NCI-H1092 treated with DMSO at 0.1 percent for 48 hours (cell line): ENCODE measurements at places on chromosomes 5 and 9.
A peak's percentile ranks its signal among the peaks of the same experiment; 100 is the strongest.

DNA sequence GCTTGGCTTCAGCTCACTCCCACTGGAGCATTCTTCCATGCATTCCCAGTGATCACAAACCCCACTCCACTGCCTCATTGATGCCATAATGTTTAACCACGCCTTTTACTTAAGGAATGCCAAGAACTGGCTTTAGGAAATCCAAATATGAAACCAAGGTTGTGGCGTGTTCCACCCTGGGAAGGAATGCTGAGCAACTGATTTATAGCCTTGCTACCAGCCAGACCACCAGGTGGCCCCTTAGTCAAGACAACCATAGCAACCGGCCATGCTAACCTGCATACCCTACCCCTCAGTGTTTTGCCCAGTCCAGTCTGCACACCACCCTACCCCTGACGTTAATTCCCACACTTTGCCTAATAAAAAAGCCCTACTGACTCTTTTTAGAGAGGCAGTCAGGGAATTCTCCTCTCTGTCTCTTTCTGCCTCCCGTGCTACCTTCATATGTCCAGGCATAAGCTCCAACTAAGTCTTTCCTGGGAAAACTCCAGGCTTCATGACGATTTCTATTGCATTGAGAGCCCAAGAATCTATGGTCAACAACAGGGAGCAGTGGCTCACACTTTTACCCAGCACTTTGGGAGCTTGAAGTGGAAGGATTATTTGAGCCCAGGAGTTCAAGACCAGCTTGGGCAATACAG is 27.0 kb upstream of the PRRC2B start:
- DNase-seq = no peak

GRCh38 chr9:97397220-97397619 is 14.7 kb upstream of the TDRD7 start:
- no peak for DNase-seq

DNA sequence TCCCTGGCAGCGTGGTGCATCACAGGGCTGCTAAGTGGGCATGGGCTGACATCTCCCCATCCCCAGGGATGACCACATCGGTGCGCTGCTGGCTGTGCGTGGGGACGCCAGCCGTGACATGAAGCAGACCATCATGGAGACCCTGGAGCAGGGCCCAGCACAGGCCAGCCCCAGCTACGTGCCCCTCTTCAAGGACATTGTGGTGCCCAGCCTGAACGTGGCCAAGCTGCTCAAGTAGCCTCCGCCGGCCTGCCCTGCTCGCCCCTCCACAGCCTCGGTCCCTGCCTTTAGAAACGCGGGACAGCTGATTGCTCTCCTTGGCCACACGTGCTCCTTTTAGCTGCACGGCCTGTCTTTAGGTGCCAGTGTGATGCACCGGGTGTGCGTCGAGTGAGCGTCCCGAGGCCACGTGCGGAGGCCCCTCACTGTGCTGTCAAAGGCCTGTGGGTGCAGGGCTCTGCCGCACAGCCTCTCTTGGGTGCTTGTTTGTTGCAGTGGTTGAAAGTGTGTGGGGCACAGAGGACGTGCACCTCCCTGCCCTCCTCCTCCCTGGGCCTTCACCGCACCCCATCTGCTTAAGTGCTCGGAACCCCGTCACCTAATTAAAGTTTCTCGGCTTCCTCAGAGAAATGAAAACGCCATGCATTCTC is 23.8 kb downstream of the EXOC3 start:
- no peak for DNase-seq

DNA sequence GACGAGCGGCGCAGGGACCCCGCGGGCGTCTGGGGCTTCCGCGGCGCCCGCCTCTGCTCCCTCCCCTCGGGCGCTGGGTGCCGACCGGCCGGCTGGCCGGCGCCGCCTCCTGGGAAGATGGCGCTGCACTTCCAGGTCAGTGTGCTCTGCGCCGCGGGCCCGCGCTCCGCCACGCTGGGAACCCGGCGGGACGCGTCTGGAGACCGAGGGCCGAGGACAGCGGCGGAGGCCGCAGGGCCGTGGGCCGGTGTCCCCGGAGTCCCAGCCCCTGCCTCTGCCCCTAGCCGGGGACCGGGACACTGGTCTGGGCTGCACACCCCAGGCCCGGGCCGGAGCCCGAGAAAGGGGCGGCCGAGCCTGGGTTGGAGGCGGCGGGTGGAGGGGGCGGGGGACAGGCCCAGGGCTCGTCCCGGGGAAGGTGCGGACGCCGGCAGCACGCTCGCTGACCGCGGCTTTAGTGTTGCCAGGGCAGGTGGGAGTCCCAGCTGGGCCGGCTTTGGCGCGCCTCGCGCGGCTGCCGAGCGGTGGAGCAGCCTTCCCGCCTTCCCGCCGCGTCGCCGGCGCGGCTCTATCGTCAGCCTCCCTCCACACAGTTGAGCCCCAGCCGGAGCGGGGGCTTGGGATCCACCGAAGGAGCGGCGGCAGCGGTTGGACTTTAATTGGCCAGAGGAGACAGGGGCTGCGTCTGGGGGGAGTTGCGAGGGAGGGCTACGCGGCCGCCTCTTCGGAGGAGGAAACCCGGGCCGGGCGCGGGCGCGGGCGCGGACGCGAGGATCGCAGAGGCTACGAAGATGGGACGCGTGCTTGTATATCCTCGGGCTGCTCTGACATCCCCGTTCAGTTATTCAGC is at the start of gene RANBP17:
RANBP17 (plus strand) TSS at position 102 of the 850 bp plus-strand sequence.
- DNase-seq = peak; percentile 39

- no peak for DNase-seq
Measured at GRCh38 chr5:44299394-44299793, 89.8 kb downstream of the FGF10 start.

- no peak for DNase-seq
Measured at GRCh38 chr5:81994679-81995078, 22.9 kb downstream of the ATG10 start.
